ENCODE measurements at places on chromosomes 6 and 20.

DNA sequence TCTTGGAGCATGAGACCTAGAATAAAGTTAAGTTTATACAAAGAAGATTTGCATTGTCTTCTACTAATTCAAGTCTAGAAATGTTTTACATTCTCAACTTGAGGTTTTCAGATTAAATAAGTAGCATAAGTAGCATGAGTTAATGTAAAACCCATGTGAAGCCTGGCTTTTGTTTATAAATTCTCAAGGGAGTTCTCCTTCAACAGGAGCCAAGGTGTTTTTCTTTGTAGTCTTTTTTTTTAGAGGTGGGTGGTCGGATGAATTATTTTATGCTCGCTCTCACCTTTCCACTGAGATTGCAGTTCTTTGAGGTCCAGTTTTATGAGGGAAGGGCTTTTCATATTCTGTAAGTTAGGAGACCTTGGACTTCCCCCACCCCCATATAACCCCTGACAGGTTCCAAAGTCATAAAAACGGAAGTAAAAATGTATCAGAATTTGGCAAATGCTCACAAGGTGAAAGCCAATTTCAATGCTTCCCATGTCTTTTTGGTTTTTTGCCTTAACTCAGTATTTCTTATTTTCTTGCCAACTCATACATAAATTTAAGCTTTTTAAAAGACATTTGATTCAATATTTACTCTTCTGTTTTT is 244.3 kb upstream of the ASCC3 start:
- no peak for DNase-seq

DNA sequence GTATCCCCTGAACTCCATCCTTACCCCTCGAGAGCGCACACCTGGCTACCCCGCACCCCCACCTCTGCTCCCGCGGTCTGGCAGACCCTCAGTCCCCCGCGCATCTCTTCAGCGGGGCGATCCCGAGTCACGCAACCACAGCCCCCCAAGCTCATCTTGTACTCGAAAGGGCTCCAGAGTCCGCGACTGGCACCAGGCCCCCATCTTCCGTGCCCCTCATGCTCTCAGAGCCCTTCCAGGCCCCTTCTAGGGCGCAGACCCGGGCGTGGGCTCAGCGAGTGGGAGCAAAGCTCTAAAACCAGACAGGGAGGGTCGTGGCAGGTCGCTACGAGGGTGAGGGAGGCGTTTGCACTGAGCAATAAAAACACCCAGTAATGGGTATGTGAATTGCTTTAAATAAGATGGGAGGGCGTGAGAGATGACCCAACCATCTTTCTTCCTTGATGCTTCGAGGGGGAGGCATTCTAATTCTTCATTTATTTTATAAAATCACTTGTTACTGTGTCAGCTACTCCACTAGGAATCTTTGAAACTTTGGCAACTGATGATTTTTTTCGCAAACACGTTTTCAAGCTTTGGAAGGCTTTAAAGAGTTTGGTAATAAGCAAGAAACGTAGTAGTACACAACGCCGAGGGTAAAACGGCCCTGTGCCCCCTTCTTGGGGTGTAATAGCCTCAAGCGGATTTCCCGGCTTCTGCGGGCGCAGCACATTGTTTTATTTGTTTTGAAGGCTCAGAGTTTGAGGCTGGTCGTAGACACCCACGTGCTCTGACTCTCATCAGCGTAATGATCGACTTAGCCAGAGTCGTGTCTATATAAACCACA is 42.6 kb upstream of the SUPT3H start:
- DNase-seq = peak; percentile 89

DNA sequence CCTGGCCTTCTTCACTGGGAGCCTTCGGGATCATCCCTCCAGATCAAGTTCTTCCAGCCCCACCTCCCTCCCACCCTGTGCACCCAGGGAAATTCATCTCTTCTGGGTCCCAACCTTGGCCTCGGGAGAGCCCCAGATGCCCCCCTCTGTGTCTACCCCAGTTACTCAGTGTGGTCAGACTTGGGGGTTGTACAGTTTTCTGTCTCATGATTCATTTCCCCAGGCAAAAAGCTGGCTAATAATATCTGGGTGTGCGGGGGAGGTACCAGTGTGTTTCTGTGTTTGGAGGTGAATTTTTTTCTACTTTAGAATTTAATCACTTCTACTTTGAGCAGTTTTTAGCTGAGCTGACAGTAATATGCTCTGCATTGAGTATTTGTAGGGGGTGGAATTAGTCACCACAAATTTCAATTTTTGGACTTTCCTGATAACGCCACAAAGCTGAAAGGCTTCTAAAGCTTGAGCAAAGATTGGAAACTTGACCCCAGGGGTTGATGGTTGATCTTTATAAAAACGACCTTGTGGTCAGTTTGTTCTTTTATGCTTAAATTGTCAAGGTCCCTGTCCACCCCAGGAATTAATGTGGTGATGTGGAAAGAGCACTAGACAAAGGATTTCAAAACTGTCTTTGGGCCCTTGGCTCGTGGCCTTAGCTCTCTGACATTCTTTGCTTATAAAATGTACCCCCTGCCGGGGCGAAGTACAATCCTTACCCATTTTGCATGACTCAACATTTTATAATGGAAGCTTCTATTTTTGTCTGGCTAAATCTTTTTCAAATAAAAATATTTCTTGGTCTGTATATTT is 284.7 kb upstream of the TAB2 start:
- peak; percentile 52 for DNase-seq

DNA sequence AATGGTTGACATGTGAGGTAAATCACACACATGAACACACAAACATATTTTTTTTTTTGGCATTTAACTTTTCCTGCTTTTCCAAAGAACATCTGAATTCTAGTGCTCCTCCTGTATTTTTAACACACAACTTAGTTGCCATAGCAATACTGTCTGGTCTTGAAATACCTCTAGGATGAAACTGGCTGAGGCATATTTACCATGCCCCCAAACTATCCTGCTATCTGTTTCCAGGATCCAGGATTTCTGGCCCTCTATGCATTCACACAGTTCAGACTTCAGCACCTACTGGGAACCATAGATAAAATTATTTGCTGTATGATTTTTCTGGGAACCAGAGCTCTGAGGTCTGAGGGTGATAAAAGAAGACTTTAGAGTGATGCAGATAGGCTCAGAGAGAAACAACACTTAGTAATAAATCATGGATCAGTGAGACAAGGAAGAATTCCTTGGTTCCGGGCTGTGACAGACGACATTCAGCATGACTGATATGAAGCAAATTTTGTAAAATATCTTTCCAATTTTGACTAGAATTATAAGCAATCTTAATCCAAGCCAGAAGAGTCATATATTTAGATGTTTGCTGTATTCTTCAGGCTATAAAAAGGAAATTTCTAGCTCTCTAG is 359.7 kb downstream of the BTBD9 start:
- DNase-seq = no peak

DNA sequence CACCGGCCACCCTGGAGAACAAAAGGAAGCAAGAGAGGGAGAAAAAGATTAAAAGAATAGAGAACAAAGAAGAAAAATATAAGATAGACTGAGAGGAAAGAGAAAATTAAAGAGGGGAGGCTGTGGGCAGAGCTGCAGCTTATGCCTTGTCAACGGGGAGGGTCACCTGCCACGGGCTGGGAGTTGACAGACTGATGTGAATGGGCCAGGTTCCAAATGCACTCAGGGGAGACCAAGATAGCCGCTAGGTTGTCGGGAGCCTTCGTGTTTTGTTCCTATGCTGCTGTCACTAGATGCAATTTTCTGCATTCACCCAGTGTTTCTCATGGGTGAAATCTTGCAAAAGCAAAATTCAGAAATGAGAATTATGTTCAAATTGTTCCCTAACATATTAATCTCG is 119.6 kb upstream of the MTHFD1L start:
- no peak for DNase-seq

- no peak for DNase-seq
Observed at GRCh38 chr20:38331245-38331644, 15.0 kb upstream of the LBP start.

GRCh38 chr6:116392132-116393013 is 21.6 kb downstream of the DSE start:
- no peak for DNase-seq

DNA sequence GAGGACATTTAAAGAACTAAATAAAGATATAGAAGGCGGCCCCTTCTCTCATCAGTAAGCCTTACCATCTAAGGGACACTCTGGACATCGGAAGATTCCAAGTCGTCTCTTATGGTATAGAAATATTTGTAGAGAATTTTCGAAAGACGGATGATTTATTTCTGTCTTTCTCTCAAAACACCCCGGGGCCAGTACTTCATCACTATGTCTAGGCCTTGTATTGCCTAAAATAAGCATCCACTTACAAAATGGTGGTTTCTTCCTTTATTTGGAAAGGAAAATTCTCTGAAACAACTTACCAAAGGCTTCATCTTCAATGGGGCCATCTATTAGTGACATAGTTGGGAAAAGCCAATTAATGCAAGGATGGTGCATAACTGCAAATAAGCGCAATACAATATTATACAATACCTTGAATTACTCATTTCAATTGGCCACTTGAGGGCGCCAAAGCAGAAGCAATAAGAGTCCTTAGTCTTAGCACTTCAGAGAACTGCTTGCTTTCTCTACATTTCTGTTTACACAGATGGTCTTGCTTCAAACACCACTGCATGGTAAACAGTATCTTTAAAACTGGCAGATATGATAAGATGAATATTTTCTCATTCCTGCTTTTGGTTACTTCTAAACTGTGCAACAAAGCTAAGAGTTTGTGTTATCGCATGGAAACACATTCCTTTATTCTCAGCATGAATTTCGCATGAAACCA is 113.2 kb downstream of the VIP start:
- DNase-seq = peak; percentile 19

- DNase-seq = peak; percentile 10
Observed at GRCh38 chr20:53943522-53944291, 126.7 kb downstream of the BCAS1 start.

GRCh38 chr6:126657561-126658175 is 317.8 kb downstream of the CENPW start:
- DNase-seq = no peak

- DNase-seq = peak; percentile 35
Observed at GRCh38 chr6:16168121-16168520, 39.2 kb downstream of the MYLIP start.

GRCh38 chr6:105886814-105887544 is 199.2 kb upstream of the PRDM1 start:
- DNase-seq = no peak

DNA sequence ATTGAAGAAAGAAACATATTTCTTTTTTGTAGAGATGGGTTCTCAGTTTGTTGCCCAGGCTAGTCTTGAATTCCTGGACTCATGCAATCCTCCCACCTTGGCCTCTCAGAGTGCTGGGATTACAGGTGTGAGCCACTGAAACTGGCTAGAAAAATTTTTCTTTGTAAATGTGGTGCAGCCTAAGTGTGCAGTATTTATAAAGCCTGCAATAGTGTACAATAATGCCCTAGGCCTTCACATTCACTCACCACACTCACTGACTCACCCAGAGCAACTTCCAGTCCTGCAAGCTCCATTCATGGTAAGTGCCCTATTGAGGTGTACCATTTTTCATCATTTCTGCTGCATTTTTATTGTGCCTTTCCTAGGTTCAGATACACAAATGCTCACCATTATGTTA is 31.4 kb downstream of the NHSL1 start:
- no peak for DNase-seq

All from T-helper 2 cell (primary cell).